ENCODE measurements at places on chromosomes 11 and 22.

- no peak for DNase-seq
These were observed 148.8 kb downstream of the JRKL start for GRCh38 chr11:96538622-96539021.

GRCh38 chr11:67705264-67705663, 30.8 kb upstream of the ALDH3B2 start:
- no peak for DNase-seq

DNA sequence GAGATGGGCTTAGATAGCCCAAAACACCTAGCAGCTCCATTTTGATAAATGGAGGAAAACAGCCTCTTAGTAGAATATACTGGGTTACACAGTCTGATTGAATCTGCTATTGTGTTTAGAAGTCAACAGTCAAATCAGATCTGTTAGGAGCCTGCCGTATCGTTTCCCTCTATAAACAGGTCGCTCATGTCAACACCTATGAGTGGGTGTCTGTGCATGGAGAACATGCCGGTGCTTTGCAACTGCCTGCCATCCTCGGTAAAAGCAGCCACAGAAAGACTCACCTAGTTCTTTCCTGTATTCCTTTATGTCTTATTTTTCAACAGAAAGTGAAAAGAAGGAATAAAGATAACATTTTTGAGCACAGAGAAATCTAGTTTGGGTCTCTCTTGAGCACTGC, 99.4 kb downstream of the ETS1 start:
- DNase-seq, result no peak

DNA sequence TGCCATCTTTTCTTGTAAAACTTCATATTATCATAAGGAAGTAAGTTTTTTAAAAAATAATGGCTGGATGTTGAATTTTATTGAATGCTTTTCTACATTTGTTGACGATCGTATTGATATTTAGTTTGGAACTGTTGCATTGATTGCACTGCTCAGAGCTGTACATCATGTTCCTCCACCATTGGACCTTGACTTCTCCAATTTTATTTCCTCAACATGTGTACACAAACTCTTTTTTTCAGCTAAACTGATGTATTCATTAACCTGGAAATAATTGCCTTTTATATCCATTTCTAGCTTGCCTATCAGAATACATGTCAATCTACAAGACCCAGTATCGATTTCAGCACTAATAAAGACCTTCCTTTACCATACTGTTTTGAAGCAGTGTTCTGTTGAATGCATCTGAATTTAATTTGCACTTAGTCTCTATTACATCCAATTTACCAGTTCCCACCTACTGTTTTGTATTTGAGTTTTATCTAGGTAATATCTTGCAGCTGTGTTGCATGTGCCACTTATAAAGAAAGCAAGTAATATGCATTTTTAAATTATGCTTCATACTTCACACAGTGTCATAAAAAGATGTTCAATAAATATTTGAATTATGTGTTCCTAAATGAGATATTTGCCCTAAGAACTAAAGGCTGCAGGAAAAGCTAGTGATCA, 5.5 kb downstream of the CEP57 start:
- no peak for DNase-seq

GRCh38 chr11:123729602-123730001, 11.9 kb downstream of the ZNF202 start:
- no peak for DNase-seq

- DNase-seq, result no peak
These were observed 138.5 kb downstream of the TTC28 start for GRCh38 chr22:28541137-28541536.

- no peak for DNase-seq
These were observed 14.1 kb downstream of the PIK3IP1 start for GRCh38 chr22:31278151-31278621.

DNA sequence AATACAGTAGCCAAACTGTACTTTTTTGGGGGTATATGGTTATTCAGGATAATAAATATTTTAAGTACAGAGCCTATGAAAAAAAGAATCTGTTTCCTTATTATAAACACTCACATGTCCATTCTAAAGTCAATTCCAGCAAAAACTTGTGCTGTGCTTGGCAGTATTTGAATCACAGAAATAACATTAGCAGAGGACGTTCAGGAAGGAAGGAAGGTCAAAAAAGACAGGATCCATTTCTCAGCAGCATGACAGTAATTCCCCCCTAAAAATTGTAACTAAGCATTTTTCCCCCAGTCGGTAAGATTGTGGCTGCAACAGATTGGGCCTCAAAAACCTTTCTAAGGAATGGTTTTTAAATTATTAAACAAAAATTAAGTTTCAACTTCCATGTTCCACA, 124.8 kb downstream of the ATG16L2 start:
- no peak for DNase-seq

GRCh38 chr11:134562196-134562595, 150.2 kb upstream of the B3GAT1 start:
- DNase-seq, result no peak

Measured in GM19239 (cell line).